Upper lobe of right lung (tissue), 1 donor: ENCODE measurements at places on chromosomes 6 and 20.

DNA sequence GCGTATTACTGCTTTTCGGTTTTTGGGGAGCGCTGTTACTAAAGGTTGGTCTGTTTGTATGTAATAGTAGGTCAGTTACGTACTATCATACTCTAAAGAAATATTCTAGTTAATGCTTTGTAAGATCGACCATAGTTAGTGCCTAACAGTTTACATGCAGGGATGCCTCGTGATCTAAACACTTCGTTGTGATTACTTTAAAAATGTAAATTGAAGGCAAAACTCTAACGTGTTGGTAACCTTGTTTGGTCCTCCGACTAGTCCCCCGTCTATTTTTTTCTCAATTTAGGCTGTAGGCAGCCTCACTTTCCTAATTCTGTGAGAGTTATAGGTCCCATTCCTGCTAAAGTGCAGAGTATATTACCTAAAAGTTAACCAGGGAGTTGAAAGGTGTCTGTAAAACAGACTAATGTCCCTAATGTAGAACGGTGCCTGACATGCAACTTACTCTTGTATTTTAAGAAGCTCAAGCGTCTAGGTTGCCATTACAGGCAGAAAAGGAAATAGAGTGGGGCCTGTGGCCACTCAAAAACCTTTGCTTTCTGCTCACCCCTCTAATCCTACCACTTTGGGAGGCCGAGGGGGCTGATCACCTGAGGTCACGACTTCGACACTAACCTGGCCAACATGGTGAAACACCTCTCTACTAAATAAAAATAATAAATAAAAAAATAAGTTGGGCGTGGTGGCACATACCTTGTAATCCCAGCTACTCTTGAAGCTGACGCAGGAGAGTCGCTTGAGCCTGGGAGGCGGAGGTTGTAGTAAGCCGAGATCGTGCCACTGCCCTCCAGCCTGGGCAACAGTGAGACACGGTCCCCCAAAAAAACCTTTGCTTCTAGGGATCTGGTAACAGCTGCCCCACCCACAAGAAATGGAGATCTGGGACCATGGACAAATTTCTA is 37.8 kb downstream of the HFE start:
- no peak for DNase-seq

- DNase-seq, result no peak
Measured at GRCh38 chr6:6810727-6811126, 222.2 kb downstream of the LY86 start.

DNA sequence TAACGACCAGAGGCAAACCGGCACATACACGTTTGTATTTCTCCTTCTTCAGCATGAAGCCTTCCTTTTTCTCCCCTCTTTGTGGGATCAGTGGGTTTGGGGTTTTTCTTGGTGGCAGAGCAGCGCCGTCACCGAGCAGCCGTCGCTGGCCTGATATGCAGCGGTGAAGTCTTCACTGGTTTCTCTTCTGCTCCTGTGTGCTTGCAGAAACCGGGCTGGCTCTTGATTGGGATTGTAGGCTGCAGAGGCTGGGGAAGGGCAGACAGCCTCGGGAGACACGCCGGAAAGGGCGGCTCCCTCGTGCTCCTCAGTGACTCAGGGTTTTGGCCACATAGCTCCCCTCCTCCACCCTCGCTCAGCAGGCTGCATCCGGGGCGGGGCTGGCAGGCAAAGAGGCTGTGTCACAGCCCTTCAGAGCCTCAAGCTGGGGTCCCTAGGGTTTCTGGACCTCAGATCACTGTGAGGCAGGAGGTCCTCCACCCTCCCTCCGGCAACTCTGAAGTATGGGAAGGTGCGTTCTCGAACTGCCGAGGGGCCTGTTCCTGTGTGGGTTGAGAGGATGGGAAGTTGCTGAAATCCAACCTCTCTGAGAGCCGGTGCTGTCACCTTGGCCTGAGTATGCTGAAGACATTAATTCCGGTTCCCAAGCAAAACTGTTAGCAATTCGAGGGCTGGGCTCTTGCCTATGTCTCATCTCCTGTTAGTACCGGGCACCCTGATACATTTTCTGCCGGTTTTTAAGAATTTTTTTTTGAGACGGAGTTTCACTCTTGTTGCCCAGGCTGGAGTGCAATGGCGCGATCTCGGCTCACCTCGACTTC is 24.2 kb downstream of the NQO2 start:
- peak; percentile 94 for DNase-seq

GRCh38 chr6:109073344-109074132 is 21.1 kb downstream of the SESN1 start:
- DNase-seq, result no peak

GRCh38 chr20:62558779-62559178 is 83.0 kb upstream of the GATA5 start:
- DNase-seq, result no peak

DNA sequence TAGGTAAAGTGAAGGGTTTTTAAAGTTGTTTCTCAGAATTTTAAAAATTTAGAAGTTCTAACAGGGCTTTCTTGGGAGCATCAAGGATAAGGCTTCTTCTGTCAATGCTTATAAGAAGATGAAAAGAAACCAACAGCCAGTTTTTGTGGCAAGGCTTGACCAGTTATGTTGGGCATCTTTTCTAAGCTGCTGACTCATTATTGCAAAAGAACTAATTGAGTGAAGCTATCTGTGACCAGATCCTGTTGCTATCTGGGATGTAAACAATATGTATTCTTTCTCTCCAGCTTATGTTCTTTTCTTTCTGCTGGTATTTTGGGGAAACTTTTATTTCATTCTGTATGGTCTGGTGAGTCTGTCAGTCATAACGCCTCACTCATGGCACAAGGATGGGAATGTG is 643.8 kb downstream of the HDGFL1 start:
- no peak for DNase-seq

DNA sequence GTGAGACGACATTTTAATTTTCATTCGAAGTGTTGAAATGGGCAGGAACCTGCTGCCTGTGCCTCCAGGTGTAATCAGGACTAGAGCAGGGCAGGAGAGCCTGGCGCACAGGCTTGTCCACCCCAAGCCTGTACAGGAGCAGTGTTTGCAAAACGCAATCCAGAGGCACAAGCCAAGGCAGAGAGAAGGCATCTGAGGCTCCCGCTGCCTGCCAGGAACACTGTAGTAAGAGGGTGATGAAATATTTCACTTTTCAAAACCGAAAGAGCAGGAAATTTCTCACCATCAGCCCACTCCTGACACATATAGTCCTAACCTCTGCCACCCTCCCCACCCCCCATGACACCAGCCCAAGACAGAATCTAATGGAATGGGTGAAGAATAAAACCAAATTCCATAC is 132.5 kb downstream of the RTN4IP1 start:
- peak; percentile 78 for DNase-seq

GRCh38 chr6:141635621-141636020 is 497.1 kb upstream of the GJE1 start:
- no peak for DNase-seq

GRCh38 chr6:156970595-156971112 is 193.5 kb downstream of the ARID1B start:
- no peak for DNase-seq

DNA sequence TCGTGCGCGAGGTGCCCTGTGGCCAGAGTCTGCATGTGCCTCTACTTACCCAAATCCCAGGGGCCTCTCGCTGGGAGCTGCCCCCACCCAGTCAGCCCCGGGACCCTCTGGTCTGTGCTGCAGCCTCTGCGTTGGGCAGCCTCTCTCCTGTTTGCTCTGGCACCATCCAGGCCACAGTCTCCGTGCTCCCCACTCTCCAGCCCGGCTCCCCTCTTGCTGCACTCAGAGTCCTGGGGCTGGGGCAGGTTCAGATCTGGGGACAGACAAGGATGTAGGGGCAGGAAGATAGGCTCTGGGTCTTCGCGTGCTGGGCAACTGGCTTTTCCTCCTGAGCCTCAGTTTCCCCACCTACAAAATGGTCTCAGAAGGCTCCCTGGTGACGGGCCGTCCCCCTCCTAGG is 70.8 kb upstream of the GATA5 start:
- no peak for DNase-seq

DNA sequence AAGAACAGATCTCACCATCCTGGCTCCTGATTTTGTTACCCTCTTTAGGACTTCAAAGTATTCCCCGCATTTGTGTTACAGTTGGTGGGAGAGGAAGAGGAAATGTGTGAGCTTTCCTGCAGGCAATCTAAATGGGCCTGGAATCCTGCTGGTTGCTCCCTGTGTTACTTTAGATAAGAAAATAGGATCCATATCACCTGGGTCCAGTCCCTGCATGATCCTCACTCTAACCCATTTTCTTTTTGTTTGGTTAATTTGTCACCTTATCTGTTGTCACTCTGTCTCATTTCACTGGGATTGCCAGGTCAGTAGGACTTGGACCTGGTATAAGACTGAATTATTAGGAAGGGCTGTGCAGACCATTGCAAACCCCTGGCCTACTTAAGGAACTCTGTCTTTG is 175.9 kb upstream of the GJE1 start:
- no peak for DNase-seq

DNA sequence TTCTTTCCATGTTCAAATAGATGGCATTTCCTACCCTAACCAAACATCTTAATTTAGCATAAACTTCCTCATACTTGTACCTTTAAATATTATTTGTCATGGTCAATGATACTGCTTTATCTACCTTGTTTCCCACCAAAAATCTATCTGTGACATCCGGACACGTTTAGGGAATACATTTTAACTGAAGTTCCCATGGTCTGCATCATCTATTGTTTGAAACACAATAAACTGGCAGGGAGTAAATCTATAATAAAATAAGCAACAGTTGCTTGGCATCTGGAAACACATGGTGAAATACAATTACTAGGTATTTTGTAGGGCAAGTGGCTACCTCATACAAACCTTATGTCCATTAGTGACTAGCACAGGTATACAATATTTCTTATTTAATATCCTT is 289.1 kb downstream of the GJA1 start:
- DNase-seq, result no peak

GRCh38 chr6:31586008-31586407 is at the start of gene LST1:
Gene LST1 (plus strand): TSS chr6:31586277. CDS start chr6:31587300, 1,023 bp downstream.
- DNase-seq, result peak; percentile 64

DNA sequence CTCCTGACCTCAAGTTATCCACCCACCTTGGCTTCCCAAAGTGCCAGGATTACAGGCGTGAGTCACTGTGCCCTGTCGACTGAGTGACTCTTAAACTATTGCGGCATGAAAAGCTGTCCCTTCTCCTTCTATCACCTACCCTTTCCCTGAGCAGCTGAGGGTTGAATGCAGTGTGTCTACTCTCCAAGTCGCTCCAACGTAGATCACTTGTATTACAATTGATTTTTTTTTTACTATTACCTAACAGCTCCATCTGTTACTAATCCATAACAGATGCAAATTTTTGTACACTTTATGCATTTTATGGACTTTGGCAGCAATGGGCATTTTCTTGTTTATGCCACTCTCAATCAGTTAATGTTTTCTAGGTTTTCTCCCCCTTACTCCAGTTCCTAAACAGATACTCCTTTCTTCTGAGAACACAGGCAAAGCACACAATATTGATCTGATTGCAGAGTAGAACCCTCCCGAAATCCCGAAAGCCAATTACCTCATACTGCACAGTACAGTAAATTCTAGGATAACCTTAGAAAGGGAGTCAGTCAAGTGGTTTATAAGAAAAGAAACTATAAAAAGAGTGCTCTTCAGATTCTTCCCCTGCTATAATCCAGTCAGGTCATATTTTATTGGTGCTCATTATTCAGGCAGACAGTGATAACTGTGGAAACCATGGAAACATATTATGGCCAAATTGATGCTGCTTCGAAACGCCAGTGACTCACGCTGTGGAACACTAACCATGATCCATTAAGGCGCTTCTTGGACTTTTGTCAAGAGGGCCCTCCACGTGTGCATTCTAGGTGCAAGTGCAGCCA is 273.0 kb downstream of the ADGB start:
- no peak for DNase-seq

DNA sequence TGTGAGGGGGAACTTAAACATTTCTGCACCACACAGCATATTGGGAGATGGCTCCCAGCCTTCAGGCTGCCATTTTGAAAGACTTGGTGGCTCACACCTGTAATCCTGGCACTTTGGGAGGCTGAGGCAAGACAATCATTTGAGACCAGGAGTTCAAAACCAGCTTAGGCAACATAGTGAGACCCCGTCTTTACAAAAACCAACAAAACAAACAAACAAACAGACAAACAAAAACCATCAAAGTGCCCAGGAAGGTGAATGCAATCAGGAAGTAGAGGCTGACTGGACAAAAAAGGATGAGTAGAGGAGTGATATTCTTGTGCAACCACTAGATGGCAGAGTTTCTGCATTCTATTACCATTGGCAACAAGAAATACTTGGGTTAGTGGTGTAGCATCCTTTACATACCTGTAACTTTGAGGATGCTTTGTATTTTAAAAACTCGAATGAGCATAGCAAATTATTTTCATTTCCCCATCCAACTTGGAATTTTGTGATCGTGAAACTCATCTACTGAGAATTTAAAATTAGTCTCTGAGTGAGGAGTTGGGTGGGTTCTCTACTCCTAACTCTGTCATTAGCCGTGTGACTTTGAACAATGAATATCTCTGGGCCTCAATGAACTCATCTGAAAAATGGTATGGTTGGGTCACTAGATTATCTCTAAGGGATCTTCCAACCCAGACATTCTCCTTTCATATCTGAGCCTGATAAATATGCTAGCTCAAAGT is 84.4 kb downstream of the CRYBG1 start:
- no peak for DNase-seq

GRCh38 chr6:107600936-107601335 is 111.0 kb downstream of the SOBP start:
- DNase-seq, result no peak

DNA sequence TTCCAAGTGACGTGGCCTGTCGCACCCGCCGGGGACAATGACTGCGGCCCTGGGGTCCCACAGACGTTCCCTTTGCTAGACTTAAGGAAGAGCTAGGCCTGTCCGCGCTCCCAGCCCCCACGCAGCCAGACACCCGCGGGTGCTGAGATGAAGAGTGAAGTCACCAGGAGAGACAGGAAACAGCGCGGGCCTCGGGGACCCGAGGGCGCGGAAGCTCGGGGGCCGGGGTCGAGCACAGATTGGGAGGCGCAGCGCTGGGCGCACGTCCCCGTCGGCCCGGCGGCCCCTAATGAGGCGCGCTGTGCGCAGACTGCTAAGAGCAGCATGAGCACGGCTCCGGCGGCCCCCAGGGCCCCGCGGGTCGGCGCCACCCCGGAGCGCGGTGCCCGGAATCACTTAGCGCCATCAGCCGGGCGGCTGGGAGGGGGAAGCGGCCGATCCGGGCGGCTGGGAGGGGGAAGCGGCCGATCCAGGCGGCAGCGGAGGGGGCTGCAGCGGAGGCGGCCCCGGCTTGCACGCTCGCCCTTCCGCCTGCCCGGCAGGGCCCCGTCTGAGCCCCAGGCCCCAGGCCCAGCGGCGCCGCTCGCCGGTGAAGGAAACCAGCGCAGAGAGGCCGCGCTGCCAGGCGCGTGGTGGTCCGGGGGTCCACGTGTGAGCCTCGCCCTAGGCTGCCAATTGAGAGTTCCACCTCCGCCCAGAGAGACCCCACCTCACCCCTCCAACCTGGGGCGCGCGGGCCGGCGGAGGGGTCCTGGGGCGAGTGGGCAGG is 8.3 kb upstream of the AVP start:
- no peak for DNase-seq

GRCh38 chr6:161906571-161906970 is 632.7 kb upstream of the AGPAT4 start:
- no peak for DNase-seq

DNA sequence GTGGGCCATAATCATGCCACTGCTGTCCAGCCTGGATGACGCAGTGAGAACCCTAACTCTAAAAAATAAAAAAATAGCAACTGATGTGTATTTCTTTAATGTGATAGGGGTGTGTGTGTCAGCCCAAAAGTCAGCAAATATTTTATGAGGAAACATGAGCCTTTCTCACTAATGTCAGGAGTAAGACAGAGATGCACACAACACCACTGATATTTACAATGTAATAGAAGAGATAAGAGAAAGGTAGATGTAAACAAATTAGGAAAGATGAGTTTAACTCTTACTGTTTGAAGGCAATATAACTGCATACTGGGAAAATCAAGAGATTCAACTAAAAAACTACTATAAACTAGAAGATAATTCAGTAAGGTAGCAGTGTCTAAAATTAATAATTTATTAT is 100.0 kb upstream of the BEND3 start:
- DNase-seq, result no peak
